ENCODE measurements at places on chromosomes 2 and 18.

DNA sequence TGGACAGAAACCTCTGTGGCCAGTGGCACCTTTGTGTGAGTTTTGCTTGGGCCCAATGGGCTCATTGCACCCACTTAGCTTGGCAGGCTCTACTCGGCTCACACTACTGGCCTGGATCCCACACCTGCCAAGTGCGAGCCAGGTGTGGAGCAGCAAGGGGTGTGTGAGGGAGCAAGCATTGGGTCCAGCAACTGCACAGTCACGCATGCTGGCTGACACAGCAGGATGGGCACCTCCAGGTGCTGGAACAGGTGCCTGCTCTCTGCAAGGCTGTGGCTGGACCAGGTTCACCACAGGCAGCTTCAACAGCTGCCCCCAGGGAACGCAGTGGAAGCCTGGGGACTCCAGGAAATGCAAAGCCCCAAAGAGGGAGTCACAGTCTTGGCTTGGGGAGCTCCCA, 94.2 kb downstream of the DOK6 start:
- no peak for DNase-seq

DNA sequence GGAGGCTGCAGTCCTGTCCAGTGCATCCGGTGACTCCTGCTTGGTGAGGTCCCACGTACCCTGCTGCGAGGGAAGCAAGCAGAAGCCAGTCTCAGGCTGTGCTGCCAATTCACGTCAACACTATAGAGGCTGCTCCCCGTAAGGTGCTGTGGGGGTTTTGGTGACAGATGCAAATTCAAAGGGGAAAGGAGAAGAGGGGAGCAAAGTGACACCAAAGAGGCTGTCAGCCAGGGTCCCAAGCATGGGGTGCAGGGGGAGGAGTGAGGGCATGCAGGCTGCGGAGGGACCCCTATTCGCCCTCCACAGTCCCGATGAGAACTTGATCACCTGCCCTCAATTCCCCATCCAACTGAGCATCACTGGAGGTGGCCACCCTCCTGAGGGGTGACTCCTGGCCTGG, 179.4 kb upstream of the HS6ST1 start:
- DNase-seq: no peak

DNA sequence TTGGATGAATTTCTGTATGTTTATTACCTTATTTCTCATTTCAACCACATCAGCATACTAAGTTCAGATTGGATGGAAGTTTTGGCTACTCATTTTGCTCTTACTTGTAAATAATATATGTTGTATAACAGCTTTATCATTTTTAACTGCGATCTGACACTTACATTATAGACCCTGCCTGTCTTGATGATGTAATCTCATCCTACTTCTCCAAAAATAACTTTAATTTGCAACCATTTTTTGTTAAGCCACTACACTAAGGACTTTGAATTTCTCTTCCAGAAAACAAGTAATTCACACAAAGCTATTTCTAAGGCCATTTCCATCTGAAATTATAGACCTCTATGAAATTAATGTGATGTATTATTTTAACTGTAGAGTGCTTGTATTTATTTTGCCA, 240.7 kb downstream of the WDR7 start:
- DNase-seq: no peak

DNA sequence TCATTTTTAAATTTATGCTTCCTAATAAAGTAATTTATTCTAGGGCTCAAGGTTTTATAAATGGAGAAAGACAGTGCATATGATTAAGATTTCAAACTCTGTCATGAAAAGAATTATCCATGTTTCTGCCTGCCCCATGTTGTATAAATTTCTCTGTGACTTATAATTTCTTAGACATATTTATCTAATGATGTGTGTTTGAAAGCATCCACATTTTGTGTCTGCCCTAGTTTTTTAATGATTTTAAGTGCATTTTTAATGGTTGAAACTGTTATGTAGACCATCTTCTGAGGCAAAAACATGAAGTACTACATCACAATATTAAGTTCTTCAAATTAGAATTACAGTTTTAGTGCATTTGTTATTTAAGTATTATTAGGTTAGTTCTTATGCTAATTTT, 71.2 kb downstream of the PTPRM start:
- DNase-seq: no peak

GRCh38 chr2:38740851-38741731, 10.1 kb downstream of the SRSF7 start:
- no peak for DNase-seq

DNA sequence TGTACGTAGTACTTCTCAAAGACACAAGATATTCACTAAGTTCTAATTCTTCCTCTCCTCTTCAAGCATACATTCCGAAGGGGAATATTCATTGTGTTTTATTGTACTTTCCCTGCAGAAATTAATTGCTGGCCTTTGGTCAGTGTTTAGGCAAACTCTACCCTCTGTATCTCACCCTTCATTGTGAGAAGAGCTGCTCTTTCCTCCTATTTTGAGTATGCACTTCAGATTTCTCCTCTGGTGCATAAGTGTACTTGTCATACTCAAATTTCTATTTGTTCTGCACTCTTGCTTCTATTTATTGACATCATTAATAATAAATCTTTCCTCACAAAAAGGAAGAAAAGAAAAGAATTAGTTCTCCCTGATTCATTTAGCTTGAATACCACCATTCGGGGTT, 485.4 kb upstream of the SLC8A1 start:
- DNase-seq: no peak

GRCh38 chr2:197092431-197092830, 165.9 kb upstream of the PGAP1 start:
- no peak for DNase-seq

DNA sequence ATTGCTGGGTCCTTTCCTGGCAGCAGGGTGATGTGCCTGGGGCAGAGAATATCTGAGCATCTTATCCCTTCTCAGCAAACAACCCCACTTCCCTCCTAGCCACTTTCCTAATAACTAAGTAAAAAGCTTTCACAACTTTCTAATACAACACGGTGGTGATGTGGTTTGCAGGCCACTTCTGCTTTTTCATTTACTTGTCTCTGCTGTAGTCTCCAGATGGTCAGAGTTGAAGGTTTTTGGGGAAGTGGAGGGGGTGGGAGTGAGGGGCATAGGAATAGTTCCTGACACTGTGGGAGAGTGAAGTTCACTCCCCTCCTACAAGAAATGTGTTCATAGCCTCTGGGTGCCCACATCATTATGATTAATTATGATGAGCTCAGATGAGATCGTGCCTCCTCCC, 11.6 kb downstream of the OXER1 start:
- no peak for DNase-seq

Data from left hindlimb (tissue), 1 donor.